ENCODE measurements at places on chromosomes 4 and X. TPM values are rescaled to one million over a fixed set of nuclear protein-coding genes. Genes with fewer than 3 reads are reported as not detected.
A peak's percentile ranks its signal among the peaks of the same experiment; 100 is the strongest.

GRCh38 chr4:3502941-3503936 is 29.0 kb downstream of the LRPAP1 start:
- no peak for DNase-seq

Gene PASD1
- 0.12 TPM for total RNA-seq

DNA sequence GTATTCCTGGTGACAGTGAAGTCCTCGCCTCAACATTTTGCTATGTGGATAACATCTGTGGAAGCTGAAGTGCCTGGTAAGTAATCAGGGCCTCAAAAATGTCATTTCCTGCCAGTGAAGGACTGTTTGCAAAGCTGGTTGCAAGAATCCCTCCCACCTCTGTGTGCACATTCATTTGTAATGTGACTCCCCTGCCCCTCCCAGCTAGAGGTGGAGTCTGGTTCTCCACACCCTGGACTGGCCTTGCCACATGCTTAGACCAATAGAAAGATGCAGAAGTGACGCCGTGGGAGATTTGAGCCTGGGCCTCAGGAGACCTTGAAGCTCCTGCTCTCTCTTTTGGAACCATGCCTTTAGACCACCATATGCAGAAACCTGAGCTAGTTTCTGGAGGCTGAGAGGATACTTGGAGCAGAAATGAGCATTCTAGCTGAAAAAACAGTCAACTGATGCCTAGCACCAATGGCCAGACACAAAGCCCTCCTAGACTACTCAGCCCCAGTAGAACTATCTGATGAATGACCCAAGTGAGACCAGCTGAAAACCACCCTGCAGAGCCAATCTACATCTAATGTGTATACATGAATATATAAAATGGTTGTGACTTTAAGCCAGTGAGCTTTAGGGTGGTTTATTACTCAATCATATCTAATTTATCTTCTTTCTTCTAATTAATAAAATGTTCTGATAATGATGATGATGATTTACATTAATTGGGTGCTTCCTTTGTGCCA is 47.8 kb upstream of the CRMP1 start:
- DNase-seq = peak; percentile 77

Gene NOA1
- 12.5 TPM for total RNA-seq

DNA sequence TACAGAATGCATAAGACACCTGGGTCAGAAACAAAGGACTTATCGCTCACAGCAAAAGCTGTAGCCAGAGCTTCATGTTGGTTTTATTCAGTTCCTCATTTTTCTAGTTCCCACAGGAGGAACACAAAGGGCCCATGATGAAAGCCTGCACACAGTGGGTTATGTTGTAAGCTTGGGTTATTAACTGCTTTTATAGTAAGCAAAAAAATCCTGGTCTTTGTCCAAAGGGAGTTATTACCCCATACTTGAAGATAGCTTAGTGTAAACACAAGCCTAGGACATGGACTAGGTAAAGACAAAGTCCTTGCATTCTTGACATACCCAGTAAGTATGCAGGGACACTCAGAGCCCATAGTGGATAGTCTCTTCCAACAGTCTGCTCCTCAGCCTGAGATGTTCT is 11.7 kb downstream of the BBS12 start:
- no peak for DNase-seq

GRCh38 chr4:189787216-189788031 is 153.2 kb upstream of the FRG1 start:
- no peak for DNase-seq

Gene TEX28
- not detected for total RNA-seq

GRCh38 chr4:177124349-177125064 is 185.2 kb upstream of the NEIL3 start:
- DNase-seq = no peak

Gene TBC1D1
- total RNA-seq = 110 TPM

- DNase-seq = peak; percentile 31
Observed at GRCh38 chr4:96354036-96354712, 514.3 kb downstream of the PDHA2 start.

GRCh38 chrX:69019073-69019890 is 146.0 kb downstream of the PJA1 start:
- DNase-seq = no peak

Gene PRKG2
- total RNA-seq = 0.02 TPM

GRCh38 chr4:40948014-40948413 is 198.3 kb downstream of the NSUN7 start:
- DNase-seq = no peak

DNA sequence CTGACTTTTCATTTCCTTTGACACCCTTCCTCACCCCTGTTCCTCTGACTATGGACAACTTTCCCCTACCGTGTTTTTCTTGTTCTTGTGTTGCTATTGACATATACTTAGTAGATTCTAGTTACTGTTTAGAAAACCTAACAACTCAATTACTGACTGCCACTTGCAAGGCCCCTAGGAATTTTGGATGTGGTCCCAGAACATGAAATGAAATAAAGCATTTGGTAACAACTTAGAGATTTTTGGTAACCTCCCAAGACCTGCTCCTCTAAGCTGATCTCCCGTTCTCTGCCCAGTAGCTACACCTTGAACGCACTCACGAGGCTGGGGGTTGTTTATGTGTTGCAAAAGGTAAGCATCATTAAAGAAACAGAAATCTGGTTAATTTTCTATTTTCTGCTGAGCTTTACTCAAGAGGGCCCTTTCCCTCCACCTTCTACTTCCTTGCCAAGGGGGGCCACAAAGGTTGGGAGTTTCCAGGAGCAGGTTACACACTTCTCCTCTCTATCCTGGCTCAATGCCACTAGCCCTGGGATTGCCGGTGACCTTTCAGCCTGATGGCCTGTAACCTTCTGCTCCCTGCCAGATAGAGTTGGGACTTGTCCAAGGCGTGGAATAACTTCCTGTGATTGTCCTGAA is 20.5 kb downstream of the GAB3 start:
- DNase-seq = peak; percentile 23

- no peak for DNase-seq
Observed at GRCh38 chr4:1505511-1506460, 99.5 kb upstream of the NKX1-1 start.

DNA sequence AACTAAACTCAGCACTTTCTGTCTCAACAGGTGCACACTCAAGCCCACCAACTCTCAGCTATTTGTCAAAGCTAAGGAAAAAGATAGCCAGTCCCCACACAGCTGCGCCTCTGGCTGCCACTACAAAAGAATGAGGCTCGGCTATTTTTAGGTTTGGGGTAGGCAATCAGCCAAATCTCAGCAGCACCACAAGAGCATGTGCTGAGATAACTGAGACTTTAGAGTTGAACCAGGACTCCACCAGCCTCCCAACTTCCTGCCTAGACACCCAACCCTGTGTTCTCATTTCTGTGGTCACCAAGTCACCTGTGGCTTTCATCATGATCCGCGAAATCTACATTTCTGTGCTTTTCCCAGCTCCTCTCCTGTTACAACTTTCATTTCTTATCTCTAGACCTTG is 28.0 kb downstream of the DMD start:
- DNase-seq = peak; percentile 78

GRCh38 chr4:4457803-4458553 is 71.1 kb downstream of the NSG1 start:
- no peak for DNase-seq

DNA sequence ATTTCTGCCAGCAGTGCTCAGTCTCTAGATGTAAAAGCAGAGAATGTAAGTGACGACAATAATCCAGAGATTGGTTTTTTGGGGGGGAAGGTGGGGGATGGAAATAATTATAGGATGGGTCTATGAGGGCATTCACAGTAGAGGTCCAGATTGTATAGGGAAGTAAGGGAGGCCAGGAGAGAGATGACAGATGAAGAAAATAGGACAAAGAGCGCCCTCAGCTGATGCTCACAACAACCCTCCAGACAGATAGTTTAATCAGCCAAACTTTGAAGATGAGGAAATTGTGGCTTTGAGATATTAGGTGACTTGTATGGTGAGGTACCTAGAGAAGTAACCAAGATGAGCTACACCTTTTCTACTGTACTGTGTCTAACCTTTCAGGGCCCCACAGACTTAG is 137.9 kb downstream of the MAGEB17 start:
- DNase-seq = no peak

DNA sequence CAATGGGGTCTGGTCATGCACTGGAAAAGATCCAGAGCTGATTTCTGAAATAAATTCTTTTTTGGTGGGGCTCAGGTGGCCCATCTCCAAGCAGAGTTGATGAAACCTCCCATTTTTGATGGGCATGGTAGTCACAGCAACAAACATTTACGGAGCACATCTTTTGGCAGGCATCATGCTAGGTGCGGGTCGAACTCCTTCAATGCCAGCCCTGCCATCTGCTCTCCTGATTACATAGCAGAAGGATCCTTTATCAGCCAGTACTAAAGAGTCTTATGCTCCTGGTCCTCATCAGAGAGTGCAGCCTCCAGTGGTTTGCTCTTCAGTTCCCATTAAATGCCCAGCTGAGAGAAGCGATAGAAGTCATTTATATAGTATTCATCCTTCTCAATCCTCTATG is 121.7 kb downstream of the GRXCR1 start:
- no peak for DNase-seq

Gene STAP1
- not detected for total RNA-seq

Gene TCEAL2
- total RNA-seq = 3.8 TPM

DNA sequence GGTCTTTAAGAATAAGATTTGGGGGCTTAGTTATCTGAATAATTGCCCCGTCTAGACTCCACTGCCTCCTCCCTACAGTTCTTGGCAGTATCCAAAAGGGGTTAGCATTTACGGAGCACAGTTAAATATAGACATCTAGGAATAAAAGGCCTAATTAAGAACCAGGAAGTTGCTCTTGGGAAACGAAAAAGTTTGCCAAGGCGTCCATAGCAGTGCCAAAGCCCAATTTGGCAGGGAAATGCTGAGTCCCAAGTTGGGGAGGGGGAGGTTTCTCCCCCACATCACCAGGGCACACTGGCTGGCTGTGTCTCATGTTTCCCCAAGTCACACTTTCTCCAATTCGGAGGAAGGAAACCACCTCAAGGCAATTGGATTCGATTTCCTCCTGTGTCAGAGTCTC is 338.7 kb downstream of the FBXW7 start:
- no peak for DNase-seq

DNA sequence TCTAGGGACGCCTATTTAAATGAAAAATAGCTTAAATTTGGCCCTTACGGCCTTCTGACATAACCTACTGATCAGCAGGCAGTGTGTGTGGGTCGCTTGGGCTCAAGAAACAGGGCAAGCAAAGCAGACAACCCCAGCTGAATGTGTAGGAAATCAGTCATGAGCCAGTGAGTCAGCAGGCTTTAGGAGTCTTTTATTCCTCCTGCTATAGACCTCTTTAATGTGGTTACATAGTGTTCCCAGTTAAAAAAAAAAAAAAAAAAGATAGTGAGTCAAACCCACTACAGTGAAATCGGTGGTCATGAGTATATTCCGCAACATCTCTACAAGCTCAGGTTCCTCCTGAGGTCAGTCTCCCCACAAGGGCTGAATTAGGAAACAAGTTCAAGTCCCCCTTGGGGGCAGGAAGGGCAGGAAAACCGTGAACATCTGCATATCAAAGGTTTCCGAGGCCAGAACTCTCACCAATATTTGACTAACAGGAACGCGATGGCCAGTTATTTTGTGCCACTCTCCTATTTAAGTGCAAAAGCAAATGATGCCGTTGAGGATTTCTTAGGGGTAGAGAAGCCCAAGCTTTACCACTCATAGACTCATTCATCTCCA is 32.7 kb downstream of the ACSL1 start:
- DNase-seq = peak; percentile 91

Data from H4 (cell line).